ENCODE measurements at places on chromosomes 11 and 22.
A peak's percentile ranks its signal among the peaks of the same experiment; 100 is the strongest.

- peaks cover 88% of the 10 kb centered on the region for H3K36me3 ChIP-seq
- no peak for DNase-seq
- no peaks in the 10 kb centered on the region for H3K4me1 ChIP-seq
- no peak overlapping the region for H3K4me3 ChIP-seq
- no peaks in the 10 kb centered on the region for H3K27me3 ChIP-seq
Observed at GRCh38 chr11:44244639-44245310, 65.2 kb downstream of the ALX4 start.

- no peak for DNase-seq
- H3K27me3 ChIP-seq: no peaks in the 10 kb centered on the region
- H3K4me1 ChIP-seq: no peaks in the 10 kb centered on the region
- H3K36me3 ChIP-seq: no peaks in the 10 kb centered on the region
- H3K4me3 ChIP-seq: no peak overlapping the region
Observed at GRCh38 chr11:58775066-58775708, 43.4 kb upstream of the GLYAT start.

DNA sequence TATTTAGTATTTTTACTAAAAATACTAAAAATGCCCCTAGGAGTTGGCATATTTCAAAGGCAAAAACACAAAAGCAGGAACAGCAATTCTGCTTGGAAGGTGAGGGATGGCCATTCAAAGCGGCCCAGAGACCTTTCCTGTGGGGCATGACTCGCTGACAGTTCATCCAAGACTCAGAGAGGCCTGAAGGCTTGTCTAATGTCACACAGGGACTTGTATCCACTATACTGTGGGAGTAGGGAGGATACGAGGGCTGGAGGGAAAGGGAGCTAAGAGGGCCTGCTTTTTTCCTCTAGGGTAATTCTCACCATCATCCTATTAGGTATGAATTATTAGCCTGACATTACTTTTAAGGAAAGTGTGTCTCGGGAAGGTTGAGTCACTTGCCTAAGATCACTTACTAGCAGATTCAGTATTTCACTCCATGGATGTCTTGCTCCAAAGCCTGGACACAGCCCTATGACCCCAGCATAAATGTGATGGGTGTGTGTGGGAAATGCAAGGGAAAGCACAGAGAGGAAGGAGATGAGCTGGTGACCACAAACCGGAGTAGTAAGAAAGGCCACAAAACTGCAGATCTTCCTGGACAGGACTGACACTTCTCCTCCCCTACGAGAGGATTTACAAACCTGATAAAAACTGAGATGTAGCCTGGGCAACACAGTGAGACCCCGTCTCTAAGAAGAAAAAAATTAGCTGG is 16.7 kb upstream of the UCP3 start:
- no peaks in the 10 kb centered on the region for H3K36me3 ChIP-seq
- no peak overlapping the region for H3K4me3 ChIP-seq
- peak overlapping the region; percentile 21 for H3K27ac ChIP-seq
- no peak for DNase-seq
- no peaks in the 10 kb centered on the region for H3K27me3 ChIP-seq

DNA sequence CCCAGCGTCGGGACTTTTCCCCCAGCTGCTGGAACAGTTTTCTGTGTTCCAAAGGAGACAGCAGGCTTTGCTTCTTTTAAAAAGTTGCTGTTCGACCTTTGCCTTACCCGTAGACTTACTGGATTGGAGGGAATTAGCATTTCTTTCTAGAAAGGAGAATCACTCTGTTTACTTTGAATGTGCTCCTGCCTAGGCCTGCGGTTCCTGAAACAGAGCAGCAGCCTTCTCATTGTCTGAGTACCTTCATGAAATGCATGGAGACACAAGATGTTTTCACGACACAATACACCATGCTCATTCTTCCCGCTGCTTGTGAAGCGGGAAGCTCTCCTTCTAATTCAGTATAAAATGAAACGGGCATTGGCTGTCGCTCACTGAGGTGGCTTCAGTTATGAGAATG is 196.2 kb downstream of the TBC1D22A start:
- no peaks in the 10 kb centered on the region for H3K27me3 ChIP-seq
- H3K36me3 ChIP-seq: peaks cover 6% of the 10 kb centered on the region
- H3K4me1 ChIP-seq: no peaks in the 10 kb centered on the region
- no peak for DNase-seq
- H3K27ac ChIP-seq: no peak overlapping the region
- H3K4me3 ChIP-seq: no peak overlapping the region

- no peak overlapping the region for H3K4me3 ChIP-seq
- H3K4me1 ChIP-seq: no peaks in the 10 kb centered on the region
- no peak overlapping the region for H3K27ac ChIP-seq
- no peaks in the 10 kb centered on the region for H3K36me3 ChIP-seq
Observed at GRCh38 chr11:117677729-117678310, 119.2 kb downstream of the DSCAML1 start.

DNA sequence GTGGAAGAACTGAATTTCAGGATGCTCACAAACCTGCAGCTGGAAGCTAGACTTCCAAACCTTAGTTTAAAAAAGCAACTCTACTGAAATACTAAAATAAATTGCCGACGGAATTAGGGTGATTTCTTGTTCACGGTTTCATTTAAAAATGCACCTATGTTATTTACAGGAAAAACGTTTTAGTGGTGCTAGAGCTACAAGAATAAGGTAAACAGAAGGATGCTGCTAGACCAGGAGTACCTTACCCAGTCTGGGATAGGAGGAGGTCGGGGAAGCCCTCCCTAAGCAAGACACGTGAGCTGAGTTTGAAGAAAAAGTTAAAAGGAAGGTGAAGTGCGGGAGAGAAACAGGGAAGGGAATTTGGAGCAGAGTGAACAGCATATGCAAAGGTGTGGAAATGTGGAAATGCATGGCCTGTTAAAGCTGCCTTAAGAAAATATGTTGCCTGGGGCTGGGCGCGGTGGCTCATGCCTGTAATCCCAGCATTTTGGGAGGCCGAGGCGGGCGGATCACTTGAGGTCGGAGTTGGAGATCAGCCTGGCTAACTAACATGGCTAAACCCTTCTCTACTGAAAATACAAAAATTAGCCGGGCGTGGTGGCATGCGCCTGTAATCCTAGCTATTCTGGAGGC is 1.4 kb upstream of the FTH1 start:
- H3K27me3 ChIP-seq: no peaks in the 10 kb centered on the region
- DNase-seq: peak; percentile 72
- peak overlapping the region; percentile 100 for H3K27ac ChIP-seq
- peaks cover 22% of the 10 kb centered on the region for H3K36me3 ChIP-seq
- H3K4me1 ChIP-seq: peaks cover 84% of the 10 kb centered on the region
- peak overlapping the region; percentile 87 for H3K4me3 ChIP-seq

GRCh38 chr11:10409207-10409661 is 45.8 kb upstream of the AMPD3 start:
- peaks cover 21% of the 10 kb centered on the region for H3K4me1 ChIP-seq
- H3K27me3 ChIP-seq: no peaks in the 10 kb centered on the region
- H3K4me3 ChIP-seq: no peak overlapping the region
- DNase-seq: no peak
- H3K36me3 ChIP-seq: no peaks in the 10 kb centered on the region

DNA sequence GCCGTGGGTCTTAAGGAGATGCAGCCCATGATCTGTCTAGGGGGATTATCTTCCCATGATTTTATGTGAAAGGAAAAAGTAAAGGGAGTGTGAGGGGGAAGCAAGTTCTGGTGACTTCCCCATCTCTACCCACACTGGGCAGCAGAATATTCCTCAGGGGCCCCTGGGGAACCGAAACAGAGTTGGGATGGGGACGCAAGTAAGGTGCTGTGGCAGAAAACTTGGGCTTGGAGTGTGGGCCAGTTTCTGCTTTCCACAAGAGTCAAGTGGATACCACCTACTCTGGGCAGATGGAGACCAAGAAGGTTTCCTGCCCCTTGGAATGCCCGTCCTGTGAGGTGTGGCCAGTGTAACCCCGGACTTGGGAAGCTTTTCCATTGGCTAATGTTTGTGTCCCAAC is 64.4 kb downstream of the SGSM3 start:
- no peaks in the 10 kb centered on the region for H3K27me3 ChIP-seq
- H3K4me3 ChIP-seq: no peak overlapping the region
- H3K4me1 ChIP-seq: peaks cover 86% of the 10 kb centered on the region
- peaks cover 20% of the 10 kb centered on the region for H3K36me3 ChIP-seq

Data from spleen (tissue), 13 donors.